Activated T-cell treated with anti-CD3 and anti-CD28 coated beads, Interleukin-2, amount 50 U/mL, for 4 hours (primary cell): ENCODE measurements at places on chromosomes 2 and 18.
A peak's percentile ranks its signal among the peaks of the same experiment; 100 is the strongest.

DNA sequence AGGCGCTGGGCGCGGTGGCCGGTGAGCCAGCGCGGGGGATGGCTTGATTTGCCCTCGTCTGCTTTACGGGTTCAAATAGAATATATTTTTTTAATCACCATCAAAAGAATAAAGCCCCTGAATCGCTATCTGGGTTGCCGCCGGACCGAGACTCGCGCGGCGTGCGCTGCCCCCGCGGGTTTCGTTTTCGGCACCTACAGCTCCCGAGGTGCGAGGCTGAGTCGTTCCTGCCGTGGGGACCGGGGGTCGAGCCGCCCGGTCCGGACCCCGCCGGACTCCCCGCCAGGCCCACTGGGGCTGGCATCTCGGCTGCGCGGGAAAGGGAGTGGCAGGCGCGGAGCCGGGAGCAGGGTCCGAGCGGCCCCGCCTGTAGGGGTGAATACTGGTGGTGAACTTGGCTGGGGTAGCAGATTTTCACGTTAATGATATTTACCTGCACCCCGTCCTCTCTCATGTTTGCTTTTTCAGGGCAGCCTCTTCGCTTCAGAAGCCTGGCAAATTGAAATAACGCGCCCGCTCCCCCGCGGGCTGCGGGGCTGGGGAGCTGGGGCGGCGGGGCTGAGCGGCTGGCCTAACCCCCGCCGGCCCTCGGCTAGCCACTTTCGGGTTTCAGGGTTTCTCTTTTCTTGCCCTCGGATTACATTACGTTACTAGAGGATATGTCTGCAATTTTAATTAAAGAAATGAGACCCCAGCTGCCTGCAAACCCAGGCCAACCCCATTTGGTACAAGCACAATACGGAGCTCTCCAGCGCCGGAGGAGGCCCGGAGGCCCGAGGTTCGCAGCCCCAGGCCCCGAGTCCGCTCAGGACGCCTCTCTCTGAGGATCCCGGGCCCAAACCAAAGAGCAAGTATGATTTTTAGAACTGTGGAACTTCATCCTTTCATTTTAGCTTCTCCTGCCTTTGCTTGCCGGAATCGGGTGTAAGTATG lies 1.7 kb upstream of the CELF4 start:
- no peak for DNase-seq

- DNase-seq, result no peak
Observed at GRCh38 chr2:44102790-44103562, 65.7 kb upstream of the PPM1B start.

DNA sequence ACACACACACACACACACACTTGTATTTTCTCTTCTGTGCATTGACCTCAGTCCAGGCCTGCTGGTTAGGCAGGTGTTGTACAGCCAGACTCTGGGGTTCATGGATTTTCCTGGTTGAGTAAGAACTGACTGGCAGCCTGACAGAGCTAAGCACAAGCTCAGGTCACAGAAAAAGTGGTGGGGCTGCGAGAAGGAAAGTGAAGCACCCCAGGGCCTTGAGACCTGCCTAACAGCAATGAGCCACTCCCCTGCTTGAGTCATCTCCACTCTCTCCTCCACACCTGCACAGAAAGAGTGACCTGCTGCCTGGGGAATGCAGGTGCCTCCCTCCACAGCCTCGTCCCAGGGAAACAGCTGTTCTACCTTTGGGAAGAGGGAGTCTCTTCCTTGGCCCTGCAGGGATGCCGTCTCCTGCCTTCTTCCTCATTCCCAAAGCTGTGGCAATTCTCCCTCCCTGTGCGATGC lies 91.4 kb upstream of the LGALSL start:
- DNase-seq, result no peak

DNA sequence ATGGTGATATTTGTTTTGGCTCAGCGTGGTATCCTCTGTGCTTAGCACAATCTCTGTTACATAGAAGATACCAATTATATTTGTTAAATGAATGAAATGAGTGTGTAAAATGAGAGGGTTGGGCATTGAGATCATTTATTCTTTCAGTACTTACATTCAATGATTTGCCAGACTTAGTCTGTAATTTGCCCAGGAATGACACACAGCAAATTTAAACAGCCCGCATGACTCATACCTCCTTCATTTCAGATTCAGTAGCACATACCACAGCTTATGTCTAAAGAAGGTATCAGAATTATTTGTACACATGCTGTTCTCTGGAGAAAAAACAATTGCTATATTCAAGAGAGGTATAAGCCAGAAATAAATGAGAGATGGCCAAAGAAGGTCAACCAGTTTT lies 37.0 kb downstream of the KLHL14 start:
- DNase-seq, result no peak

- DNase-seq, result no peak
Observed at GRCh38 chr18:55510809-55511208, 77.2 kb downstream of the TCF4 start.

GRCh38 chr2:133674433-133675331 lies 106.4 kb upstream of the NCKAP5 start:
- no peak for DNase-seq

DNA sequence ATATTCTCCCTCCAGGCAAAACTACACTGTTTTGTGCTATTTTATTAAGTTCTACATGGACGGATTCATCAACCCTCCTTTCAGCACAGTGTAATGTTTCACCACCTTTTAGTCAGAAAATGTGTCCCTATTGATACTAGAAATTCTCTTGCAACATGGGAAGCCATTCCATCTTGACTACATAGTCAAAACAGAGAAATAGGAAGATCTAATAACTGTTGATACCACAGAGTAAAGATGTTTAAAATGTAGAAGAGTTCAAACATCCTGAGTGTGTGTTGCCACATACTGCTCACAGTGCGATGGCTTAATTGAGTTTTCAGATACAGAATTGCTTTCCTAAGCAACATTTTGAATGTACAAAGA lies 492.2 kb upstream of the RAB12 start:
- no peak for DNase-seq

GRCh38 chr2:42009657-42010580 lies 37.9 kb upstream of the PKDCC start:
- DNase-seq, result no peak

GRCh38 chr2:177237932-177238331 lies 25.3 kb downstream of the HNRNPA3 start:
- no peak for DNase-seq

GRCh38 chr2:28437918-28438317 lies 45.3 kb downstream of the FOSL2 start:
- DNase-seq, result no peak

DNA sequence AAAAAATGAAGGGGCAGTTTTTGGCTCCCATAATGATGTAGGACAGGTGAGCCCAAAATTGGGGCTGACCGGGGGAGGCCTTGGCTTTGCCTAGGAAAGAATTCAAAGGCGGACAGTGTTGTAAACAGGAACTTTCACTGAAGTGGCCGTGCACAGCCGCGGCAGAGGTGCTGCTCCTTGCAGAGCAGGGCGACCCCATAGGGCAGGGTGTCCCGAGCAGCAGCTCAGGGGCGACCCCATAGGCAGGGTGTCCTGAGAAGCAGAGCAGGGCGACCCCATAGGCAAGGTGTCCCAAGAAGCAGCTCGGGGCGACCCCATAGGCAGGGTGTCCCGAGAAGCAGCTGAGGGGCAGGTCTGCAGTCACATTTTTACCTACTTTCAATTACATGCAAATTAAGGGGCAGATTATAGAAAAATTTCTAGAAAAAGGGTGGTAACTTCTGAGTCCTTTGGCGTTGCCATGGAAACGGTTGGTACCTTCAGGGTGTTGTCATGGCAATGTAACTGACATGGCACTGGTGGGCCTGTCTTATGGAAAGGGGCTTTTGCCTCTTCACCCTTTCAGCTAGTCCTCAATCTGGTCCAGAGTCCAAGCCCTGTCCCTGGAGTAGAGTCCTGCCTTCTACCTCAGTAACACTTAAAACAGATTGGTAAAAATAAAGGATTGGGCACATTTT lies 134.5 kb downstream of the FBXO15 start:
- no peak for DNase-seq

DNA sequence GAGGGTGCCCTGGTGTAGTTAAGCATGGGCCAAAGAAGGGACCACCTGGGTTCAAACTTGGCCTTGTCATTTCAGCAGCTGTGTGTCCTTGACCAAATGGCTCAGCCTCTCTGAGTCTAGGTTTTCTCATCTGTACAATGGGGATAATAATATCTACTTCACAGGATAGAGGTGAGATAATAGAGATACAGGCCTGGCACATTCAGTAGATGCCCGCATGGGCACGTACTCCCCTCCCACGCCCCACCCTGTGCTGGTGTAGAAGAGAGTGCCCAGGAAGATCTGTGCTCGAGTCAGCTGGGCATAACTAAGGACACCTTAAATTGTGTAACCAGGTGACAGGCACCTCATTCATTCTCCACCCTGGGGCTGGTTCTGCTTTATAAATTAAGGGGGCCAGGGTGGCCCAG lies 8.4 kb upstream of the TMEM185B start:
- DNase-seq, result peak; percentile 29

DNA sequence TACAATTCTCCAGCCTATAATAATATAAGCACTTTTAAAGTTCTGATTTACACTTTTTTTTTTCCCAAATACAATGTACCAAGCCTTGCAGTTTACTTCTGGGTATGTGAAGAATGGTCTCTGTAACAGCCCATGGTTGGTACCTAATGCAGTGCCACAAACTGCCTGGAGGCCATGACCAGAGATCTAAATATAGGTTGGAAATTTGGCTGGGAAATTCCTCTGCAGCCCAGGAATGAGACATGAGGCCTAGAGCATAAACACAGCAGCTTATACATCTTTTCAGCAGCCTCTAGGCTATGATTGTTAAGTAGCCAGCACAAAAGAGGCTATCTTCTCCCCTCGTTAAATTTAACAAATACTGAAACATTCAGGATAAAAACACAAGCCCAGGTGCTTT lies 432.0 kb upstream of the FAM98A start:
- no peak for DNase-seq

DNA sequence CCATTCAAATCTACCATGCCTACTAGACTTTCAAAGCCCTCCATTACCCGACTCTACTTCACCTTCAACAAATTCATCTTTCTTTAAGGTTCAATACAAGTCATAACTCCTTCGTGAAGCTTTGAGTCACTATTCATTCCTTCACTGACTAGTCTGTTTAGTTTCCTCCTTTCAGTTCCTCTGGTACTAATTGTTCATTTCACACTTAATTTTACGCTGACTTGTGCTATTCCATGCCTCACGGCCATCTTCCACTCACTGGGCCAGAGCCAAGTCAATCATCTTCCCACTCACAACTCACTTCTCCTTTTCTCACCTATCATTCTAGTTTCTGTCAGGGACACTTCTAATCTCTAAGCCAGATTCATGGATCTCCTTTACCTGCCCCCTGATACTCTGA lies 136.2 kb downstream of the MTX2 start:
- no peak for DNase-seq

- DNase-seq, result no peak
Observed at GRCh38 chr18:47036298-47036874, 965 bp upstream of the ELOA2 start.

- DNase-seq, result peak; percentile 14
Observed at GRCh38 chr2:126886211-126886915, 12.3 kb upstream of the TEX51 start.

- DNase-seq, result peak; percentile 15
Observed at GRCh38 chr2:73896362-73897239, 3.8 kb downstream of the ACTG2 start.

DNA sequence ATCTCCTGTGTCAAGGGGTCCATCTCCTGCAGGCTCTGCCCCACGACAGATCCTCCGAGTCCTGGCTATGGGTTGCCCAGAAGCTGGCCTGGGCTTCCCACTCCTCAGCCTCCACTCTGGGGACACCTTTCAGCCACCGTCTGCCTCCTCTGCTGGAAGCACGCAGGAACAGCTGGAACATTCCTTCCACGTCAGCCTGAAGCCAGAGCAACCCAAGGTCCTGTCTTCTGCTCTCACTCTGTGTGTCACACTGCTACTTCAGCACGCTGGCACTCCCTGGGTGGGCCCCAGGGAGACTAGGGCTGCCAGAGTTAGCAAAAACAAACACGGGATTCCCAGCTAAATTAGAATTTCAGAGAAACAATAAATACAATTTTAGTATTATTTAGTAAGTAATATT lies 148.8 kb downstream of the HRH4 start:
- DNase-seq, result no peak

GRCh38 chr2:235050980-235051351 lies 99.1 kb downstream of the SH3BP4 start:
- DNase-seq, result no peak

DNA sequence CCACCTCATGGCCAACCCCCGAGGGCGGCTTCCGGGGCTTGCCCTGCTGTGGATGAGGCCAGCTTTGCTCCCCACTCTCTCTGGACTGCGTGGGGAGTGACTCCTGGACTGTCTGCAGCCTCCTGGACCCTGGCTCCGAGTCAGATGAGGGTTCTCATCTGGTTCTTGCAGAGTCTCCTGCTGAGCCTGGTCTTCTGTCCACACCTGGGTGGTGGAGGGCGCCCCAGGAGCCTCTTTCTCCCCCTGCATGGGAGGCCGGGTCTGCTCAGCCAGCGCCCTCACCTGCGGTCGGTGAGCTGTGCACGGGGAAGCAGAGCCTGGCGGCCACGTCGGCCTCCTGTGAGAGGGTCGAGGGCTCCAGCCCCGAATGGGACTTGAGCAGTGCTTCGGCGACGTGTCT lies 78.3 kb downstream of the RTP5 start:
- no peak for DNase-seq

- DNase-seq, result no peak
Observed at GRCh38 chr2:216659276-216659675, 26.1 kb downstream of the IGFBP2 start.

DNA sequence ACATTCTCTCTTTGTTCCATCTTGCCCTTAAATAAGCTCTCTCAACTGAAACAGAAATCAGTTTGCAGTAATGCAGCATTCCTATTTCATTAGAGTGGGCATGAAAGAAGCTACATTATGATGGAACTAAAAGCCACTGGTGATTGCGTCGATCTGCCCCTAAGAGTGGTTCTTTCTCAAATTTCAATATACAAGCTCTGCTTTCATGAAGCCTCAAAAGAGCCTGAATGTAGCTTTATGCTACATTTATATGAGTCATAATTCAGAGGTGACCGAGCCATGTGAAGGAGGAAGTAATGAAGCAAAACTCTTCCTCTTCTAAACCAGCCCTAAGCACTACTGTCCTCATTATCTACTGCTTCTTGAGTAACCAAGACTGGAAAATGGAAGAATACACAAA lies 64.8 kb upstream of the CYTIP start:
- no peak for DNase-seq
